Calu3 (cell line): ENCODE measurements at places on chromosomes 7 and 10. TPM values are rescaled to one million over a fixed set of nuclear protein-coding genes. Genes with fewer than 3 reads are reported as not detected.

DNA sequence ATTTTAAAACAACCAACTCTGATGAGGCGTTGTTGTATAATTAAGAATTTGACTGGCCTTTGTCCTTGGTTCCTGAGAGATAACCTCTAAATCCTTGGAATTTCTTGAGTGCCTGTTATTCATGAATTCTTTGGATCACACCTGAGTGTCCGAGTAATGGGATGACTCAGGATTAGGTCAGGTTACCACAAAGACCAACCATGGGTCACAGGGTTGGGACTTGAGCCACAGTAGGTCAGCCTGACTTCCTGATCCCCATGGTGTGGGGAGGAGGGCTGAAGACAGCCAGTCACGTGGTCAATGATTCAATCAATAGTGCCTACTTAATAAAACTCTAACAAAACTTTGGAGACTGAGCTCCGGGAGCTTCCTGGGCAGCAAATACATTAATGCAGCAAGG is 192.5 kb downstream of the GFRA1 start:
- no peak for DNase-seq

GRCh38 chr10:7872041-7872442 is 53.7 kb downstream of the TAF3 start:
- no peak for DNase-seq

PRRT4 gene
- 0.15 TPM in 1 of 2 replicates, not detected in the other for total RNA-seq

- DNase-seq = no peak
These were observed 24.2 kb downstream of the AGR2 start for GRCh38 chr7:16780596-16780995.
